ENCODE measurements at places on chromosomes 1 and 21.

- DNase-seq = no peak
Observed at GRCh38 chr1:206449565-206449964, 20.7 kb upstream of the IKBKE start.

DNA sequence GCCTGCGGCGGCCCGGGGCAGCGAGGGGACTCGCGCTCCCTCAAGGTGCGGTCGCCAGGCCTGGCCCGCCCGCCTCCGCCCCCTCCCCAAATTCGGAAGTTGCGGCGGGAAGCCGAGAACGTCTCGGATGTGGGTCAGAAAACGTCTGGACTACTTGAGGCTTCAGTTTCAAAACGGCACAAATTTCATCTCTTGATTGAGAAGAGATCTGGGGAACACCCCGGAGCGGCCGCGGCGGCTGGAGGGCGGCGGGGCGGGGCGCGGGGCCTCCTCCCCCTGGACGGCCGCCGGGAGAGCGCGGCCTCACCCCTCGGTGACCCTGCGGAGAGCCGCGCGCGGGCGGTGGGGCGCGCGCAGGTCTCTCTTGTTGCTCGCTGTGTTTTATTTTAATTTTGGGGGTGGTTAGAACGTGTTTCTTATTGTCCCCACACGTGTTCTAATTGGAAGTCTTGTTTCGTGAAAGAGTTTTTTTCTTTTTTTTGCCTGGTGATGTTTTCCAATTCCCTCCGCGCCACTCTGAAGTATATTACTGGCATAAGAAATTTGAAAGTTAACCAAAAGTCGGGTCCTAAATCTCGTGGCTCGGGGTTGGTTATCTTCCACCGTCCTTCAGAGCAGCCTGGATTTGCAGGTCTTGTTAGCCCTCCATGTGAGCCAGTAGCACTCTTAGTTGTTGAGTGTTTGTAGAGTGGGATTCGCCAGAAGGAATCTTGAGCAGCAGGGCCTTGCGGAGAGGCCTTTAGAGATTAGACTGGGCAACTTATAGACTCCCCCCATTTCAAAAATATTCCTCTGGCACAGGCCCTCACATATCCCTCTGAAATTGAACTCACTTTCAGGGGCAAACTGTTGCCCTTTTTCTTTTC, 749 bp downstream of the PCBP3 start:
- no peak for DNase-seq

GRCh38 chr21:27371975-27372331, 405.1 kb upstream of the ADAMTS5 start:
- no peak for DNase-seq

DNA sequence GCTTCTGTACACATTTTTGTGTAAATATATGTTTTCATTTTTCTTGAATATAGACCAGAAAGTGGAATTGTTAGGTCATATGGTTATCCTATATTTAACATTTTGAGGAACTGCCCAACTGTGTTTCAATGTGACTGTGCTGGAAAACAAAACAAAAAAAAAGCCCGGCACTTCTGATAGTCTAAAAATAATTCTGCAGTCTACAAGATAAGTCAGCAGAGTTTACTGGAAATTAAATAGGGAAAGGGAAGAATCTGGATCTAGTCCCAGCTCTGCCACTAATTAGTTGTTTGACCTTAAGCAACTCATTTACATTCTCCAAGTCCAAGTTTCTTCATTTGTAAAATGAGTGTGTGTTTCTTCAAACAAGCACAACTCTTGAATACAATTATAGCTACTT, 869.1 kb upstream of the B3GALT2 start:
- DNase-seq = no peak

DNA sequence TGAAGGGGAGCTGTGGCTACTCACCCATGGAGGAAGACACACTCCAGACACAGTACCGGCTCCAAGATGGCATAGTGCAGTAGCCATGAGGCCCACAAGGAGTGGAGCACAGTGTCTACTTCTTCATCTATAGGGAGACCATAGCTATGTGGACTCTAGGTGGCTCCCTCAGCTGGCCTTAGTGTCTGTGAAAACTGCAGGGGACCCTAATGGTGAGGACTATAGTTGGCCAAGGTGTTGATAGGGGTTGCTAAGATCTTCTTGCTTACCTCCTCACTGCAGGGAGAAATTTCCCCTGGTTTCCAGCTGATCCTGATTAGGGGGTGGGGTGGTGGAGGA, 58.9 kb downstream of the DIPK1A start:
- no peak for DNase-seq

DNA sequence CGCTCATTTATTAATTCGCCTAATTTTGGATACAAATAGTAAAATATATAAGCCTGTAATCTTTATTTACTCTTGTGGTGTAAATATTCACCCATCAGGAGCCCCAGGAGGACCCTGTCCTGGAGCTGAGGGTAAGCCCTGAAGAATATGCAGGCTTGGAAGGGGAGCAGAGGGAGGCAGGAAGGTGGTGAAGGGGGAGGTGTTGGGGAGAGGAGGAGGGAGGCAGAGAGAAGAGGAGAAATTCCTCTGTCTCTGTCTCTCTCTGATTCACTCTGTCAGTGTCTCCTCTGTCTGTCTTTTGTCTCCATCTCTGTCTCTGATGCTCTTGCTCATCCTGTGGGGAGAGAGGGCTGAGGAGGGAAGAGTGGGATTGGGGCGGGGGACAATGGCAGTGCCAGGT, 2.8 kb upstream of the C4BPB start:
- no peak for DNase-seq

DNA sequence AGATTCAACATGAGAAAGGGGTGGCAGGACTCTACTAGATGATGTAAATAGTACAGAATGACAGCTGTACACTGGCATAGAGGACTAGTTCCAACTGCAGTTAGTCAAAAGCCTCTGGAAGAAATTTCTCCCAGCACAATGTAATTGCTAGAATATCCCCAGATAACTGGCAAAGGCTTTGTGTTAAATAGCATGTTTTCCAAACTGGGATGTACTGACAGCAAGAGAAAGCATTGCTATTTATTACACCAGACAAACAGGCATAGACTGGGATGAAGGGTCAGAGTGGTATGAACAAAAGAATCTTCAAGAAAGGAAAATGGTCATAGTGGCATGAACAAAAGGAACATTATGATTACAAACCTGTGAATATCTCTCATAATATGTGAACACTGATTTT, 115.9 kb upstream of the CXADR start:
- no peak for DNase-seq

GRCh38 chr1:167627615-167627864, 2.5 kb upstream of the RCSD1 start:
- no peak for DNase-seq

DNA sequence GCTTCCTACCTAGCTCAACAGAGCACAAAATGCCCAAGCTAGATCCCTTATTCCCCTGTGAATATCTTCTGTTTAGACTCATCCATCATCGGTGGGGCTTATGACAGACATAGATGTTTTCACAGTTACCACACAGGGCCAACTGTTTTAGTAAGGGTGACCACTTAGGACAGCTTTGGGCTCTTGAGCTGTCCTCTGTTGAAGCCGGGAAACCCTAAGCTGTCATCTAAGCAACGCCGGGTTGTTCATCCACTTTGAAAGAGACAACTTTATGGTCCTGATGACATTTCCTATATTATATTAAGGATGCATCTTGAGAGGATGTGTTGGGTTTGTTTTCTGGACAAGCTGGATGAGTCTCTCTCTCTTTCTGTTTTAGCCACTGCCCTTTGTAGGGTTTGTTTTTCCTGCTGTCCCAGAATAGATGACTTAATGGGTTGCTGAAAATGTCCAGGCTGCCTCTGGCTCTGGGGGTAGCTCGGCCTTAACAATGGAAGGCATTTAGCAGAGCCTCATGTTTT, 110.5 kb upstream of the UBE2U start:
- DNase-seq = no peak

GRCh38 chr1:229268505-229268904, 2.4 kb upstream of the RAB4A start:
- no peak for DNase-seq

DNA sequence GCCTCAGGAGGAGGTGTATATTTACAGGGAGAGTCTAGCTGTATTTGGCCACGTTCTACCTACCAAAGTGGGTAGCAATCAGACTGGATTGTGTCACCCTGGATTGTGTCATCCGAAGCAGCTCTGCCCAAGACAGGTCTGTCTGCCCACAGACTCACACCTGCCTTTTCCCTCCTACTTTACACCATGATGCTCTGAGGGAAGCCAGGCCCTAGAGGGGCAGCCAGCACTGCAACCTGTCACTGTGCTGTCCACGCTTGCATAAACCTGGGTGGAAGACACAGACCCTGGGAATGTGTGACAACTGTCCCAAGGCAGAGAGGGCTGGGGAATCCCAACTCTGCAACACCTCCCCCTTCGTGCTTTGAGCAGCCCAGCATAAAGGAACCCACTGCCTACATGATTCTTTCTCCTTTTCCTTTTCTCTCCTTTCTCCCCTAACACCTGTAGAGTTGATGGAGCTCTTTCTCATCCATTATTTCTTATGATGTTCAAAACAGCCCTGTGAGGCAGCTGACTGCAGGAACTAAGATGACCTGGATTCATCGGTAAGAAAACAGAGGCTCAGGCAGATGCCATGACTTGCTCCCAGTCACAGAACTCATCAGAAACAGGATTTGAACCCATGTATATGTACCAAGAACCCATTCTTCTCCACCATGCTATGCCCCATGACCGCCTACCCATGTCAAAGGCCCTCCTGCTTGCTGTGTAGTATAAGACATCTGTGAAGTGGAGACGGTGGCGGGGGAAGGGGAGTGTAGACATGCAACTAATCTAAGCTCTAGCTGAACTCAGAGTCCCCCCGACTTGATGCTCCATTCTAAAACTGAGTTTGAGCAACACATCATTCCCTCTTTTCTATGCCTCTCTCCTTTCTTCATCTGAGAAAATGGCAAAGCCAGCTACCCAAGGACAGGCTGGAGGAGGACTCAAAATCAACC, 55.9 kb downstream of the ITPKB start:
- DNase-seq = peak; percentile 51

DNA sequence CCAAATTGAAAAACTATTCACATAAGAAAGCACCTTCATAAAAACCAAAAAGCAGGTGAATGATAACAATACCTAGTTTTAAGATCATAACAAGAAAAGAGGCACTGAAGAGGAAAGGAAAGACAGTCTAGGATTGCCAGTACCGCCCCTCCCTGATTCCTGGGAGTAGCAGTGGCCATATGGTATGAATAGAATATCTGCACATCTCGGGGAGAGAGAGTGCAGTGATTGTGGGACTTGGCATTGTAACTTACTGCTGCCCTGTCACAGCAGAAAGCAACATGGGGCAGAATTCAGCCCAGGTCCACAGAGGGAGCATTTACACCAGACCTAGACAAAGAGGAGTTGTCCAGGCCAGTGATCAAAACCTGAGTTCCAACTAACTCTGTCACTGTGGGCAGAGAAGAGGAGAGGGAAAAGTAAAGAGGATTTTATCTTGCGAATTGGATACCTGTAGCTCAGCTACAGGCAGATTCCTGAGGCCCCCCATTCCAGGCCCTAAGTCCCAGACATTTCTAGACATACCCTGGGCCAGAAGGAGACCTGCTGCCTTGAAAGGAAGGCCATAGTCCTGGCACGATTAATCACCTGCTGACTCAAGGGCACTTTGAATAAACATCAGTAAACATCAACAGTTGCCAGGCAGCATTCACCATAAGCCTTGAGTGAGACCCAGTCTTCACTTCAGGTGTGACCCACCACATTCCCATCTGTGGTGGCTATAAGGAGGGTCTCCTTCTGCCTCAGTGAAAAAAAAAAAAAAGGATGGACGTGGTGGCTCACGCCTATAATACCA, 397.5 kb downstream of the TGFB2 start:
- no peak for DNase-seq

DNA sequence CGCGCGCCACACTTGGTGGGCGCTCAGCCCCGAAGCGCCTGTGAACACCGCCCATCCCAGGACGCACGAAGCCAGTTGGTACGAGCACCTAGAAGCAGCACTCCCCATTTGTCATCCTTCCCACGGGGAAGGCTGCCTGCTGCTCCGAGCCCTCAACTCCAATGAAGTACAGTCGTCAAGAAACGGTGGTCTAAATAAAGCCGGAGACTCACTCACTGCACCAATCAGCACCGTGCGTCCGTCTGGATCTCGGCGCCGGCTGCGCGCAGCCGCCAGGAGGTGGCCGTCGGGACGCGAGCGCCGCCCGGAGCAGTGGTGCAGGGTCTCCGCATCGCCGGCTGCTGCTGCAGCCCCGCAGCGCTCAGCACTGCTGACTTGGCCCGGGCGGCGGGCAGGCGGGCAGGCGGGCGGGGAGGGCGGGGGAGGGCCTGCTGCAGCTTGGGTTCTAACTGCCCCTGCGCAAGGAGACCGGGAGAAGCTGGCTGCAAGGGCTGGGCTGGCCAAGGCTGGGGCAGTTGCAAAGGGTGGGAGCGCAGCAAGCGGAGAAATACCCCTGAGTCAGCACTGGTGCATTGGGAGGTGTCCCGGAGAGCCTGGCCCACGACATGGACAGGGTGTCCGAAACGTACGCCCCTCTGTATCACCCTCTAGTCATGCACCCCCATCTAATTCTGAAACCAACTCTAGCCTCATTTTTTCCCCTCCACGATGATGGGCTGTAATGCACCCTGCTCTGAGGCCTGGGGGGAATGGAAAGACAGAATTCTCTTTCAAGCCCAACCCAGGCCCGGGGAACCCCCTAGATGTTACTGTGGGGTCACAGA, 35.8 kb upstream of the H6PD start:
- peak; percentile 24 for DNase-seq

DNA sequence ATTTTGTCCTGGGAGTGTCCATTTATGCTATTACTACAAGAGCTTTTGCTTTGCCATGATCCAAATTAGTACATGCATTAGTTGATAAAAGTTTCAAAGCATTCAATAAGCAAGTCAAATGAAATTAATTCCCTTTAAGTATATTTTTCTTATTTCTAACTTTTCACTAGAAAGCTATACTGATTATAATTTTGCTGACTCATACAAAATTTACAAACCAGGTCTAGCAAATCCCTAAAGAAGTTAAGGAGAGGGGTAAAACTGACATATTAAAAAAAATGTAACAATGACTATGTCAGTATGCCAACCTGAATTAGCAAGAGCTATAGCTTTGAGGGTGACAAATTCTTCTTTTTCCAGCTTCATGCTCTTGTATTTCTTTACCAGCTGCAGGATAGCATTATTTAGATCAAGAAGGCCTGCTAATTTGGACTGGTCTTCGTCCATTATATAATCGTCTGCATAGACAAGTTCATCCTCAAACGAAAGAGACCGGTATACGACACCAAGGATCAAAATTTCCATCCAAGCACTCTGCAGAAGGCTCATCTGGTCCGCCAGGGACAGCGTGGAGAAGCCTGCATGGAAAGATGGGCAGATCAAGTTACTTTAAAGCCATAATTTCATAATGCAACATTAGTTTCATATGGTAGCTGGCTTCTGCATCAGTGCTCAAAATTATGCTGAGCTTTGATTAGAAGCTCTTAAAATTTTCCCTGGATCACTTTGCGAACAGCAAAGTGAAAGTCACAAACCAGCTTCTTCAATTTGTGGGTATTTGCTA, 95.8 kb upstream of the USH2A start:
- no peak for DNase-seq

- DNase-seq = peak; percentile 16
Observed at GRCh38 chr1:243595527-243596210, 254.4 kb downstream of the AKT3 start.

DNA sequence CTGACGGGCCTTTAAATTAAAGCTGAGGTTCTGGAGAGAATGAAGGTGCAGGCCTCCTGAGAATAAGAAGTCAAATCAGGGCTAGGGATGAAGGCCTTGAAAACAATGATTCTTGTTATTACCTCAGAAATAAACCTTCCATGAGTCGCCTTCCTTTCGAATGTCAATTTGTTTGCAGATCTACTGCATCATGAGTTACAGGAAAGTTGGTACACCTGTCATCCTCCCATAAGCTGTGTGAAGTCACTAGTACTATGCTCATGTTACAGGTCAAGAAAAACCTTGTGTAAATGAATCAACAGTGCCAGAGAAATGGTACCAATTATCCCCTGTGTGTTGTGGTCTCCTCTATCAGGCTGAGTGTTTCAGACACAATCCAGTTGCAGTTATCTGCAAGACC, 281.2 kb upstream of the PLXNA2 start:
- no peak for DNase-seq

All from stimulated activated CD4-positive, alpha-beta T cell treated with anti-CD3 and anti-CD28 coated beads, Interleukin-1b, Interleukin-23, amount 100 ng/mL, for 48 hours (primary cell).